ENCODE measurements at places on chromosomes 1 and 21. TPM values are rescaled to one million over a fixed set of nuclear protein-coding genes. Genes with fewer than 3 reads are reported as not detected.

GRCh38 chr1:6521536-6521935 is 30.1 kb upstream of the PLEKHG5 start:
- DNase-seq = no peak

GRCh38 chr1:239952348-239953308 is 139.1 kb upstream of the FMN2 start:
- DNase-seq = no peak

- DNase-seq = no peak
Observed at GRCh38 chr1:46199233-46199749, 1.1 kb upstream of the POMGNT1 start.

PCP4L1 gene
- not detected for total RNA-seq

DNA sequence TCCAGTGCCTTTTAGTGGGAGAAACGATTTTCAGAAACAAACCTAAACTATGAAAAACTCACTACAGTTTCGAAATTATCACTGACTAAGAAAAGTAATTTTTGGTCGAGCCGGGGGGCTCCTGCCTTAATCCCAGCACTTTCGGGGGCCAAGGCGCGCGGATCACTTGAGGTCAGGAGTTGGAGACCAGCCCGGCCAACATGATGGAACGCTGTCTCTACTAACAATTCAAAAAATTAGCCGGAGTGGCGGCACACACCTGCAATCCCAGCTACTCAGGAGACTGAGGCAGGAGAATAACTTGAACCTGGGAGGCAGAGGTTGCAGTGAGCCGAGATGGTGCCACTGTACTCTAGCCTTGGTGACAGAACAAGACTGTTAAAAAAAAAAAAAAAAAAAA is 3.0 kb downstream of the CFHR3 start:
- no peak for DNase-seq

TRIM45 gene
- total RNA-seq = 3.3 TPM

DNA sequence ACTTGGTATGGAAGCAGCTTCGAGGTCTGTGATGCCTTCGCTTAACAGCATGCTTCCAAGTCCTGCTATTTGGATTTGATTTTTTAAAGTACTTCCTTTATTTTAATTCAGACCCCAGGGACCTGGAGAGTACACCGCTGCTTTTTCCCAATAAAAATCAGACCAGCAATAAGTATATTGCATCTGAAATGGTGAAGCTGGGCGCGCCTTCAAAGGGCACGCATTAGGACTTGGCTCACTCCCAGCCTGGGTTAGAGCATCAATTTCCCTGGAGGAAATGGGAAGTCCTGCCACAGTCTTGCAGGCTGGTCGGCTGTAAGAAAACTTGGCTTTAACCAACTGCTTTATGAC is 325.1 kb downstream of the RRAGC start:
- no peak for DNase-seq

DNA sequence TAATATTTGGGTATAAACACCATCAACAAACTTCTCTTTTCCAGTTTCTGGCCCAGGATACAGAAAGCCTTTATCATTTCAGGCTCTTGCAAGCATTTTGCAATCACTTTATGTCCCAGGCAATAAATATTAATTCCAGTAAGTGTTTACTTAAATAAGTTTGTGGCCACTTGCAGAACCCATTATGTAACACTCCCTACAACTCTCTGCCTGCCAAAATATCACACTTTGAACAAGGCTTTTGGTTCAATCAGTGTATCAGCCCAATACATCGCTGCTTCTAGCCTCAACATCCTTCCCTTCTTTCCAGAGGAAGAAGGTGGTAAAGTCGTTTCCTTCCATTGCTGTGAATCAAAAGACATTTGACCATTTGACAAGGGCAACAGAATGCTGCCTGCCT is 203.0 kb upstream of the USP25 start:
- no peak for DNase-seq

DNA sequence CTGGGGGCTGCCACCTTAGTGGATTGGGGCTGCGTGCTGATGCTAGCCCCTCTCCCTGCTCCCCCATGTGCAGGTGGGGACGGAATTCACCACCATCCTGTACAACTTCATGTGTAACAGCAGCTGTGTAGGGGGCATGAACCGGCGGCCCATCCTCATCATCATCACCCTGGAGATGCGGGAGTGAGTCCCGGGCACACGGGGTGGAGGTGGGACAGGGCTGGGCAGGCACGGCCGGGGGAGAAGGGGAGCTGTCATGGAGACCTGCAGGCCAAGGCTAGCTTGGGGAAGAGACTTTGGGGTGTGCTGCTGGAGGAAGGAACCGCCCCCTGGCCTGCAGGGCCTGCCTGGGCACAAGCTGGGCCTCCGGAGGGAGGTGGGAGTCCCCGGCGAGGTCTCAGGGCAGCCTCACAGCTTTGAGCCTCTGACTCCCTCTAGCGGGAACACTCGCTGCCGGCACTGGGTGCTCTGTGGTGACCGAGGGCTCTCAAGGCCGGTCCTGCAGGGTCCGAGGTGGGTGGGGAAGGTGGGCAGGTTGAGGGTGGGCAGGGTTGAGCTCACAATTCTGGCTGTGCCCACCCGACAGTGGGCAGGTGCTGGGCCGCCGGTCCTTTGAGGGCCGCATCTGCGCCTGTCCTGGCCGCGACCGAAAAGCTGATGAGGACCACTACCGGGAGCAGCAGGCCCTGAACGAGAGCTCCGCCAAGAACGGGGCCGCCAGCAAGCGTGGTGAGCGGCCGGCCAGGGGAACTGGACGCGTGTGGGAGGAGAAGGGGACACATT is 25.0 kb upstream of the CCDC27 start:
- no peak for DNase-seq

GRCh38 chr1:209406595-209406994 is 176.9 kb upstream of the CAMK1G start:
- DNase-seq = no peak

DNA sequence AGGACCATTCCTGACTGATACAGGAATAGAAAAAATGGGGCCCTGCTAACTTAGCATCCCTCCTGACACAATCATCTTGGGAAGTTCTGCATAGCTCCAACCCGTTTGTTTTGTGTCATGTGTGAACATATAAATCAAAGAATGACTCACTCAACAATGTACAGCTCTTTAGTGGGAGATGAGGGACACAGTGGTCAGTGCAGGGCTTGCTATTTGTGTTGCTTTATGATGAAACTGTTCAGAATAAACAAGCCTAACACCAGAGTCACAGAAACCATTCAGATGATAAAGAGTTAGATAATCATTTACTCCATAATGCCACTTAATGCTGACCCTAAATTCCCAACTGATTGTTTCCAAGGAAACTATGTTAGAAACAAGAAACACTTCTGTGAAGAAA is 154.2 kb upstream of the ZNHIT6 start:
- no peak for DNase-seq

- DNase-seq = peak; percentile 72
Observed at GRCh38 chr21:28212061-28212460, 780.6 kb downstream of the LTN1 start.

GRCh38 chr1:177439301-177439700 is 268.5 kb downstream of the BRINP2 start:
- no peak for DNase-seq

MFN2 gene
- 41.9 TPM for total RNA-seq

GRCh38 chr1:83887483-83887882 is 111.4 kb downstream of the TTLL7 start:
- DNase-seq = no peak

SORT1 gene
- total RNA-seq = 3.0 TPM

PEA15 gene
- total RNA-seq = 72.1 TPM

- no peak for DNase-seq
Observed at GRCh38 chr1:206856674-206857464, 8.6 kb upstream of the IL20 start.

DNA sequence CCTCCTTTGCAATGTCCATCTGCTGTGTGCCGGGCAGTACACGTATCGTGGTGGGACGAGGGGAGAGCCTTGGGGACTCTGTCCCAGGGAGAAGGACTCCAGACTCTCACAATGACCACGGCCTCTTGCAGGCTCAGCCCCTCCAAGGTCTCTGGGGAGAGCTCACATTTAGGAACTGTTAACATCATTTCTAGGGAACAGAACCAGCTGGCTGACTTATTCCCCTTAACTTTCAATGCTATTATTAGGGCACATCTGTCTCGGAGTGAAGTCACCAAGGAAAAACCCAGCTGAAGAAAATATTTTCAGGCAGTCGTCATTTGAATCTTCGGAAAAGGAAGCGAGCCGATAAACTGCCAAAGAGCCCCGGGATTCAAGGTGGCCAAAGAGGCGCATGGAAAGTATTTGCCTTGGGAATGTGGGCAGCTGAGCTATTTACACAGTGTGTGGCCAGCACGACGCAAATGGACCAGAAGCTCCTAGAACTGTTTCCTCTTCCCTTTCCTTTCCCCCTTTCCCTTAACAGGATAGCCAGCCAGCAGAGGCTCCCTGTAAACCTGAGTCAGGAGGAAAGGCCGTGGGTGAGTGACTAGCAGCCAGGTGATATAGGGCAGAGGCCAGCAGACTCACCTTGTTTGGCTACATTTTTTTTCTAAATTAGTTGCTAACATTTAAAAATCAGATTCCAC is 74.5 kb downstream of the ITPKB start:
- peak; percentile 95 for DNase-seq

DNA sequence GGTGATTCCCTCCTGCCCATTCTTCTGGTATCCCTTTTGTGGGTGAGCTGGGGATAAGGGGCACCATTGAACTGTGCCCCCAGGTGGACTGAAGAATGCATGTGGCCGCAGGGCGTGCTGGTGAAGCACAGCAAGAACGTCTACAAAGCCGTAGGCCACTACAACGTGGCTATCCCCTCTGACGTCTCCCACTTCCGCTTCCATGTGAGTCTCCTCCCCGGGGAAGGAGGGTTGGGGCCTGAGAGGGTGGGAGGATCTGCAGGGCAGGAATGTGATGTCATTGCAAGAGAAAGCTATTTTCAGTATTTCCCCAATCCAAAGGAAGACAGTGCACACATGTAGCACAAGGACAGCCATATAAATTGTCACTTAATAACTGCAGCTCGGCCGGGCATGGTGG is 7.5 kb upstream of the KPNA6 start:
- no peak for DNase-seq

GRCh38 chr1:161195171-161195570 is 3.7 kb downstream of the ADAMTS4 start:
- no peak for DNase-seq

BRINP3 gene
- 2.3 TPM for total RNA-seq

DNA sequence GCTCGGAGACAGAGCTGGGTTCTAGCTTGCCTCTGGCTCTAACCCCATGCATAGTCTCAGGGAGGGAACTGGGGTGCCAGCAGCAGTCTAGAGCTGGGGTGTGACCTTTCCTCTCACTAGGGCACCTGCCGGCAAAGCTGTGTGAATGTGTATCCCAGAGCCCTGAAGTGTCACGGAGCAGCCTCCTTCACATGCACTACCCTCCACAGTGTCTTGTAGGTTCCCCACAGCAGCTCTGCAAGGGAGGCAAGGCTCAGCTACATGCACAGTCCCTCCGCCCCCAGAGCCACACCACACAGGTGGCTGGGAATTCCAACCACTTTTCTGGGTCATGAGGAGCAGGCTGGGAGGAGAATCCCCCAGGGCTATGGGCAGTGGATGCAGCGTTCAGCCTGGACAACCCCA is 7.7 kb upstream of the HPCA start:
- no peak for DNase-seq

PTPRF gene
- total RNA-seq = 23.6 TPM

- no peak for DNase-seq
Observed at GRCh38 chr1:45535988-45536766, 14.4 kb upstream of the AKR1A1 start.

DNA sequence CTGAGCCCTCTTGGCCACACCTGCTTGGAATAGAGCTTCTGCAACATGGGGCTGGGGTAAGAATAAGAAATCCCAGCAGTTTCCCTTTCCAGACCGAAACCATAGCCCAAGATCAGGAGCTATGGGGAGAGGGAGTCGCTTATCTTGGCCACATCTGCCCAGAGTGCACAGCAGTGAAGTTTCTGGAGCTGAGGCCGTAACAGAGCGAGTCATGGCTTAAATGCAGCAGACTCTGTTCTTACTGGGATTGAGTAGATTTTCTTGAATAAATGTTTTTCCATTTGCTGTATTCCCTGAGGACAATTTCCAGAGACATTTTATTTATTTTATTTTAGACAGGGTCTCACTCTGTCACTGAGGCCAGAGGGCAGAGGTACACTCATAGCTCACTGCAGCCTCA is 33.5 kb downstream of the CFAP57 start:
- peak; percentile 72 for DNase-seq

AVPR1B gene
- not detected for total RNA-seq

TCEANC2 gene
- 5.4 TPM for total RNA-seq

CATSPERE gene
- 0.49 TPM for total RNA-seq

DNA sequence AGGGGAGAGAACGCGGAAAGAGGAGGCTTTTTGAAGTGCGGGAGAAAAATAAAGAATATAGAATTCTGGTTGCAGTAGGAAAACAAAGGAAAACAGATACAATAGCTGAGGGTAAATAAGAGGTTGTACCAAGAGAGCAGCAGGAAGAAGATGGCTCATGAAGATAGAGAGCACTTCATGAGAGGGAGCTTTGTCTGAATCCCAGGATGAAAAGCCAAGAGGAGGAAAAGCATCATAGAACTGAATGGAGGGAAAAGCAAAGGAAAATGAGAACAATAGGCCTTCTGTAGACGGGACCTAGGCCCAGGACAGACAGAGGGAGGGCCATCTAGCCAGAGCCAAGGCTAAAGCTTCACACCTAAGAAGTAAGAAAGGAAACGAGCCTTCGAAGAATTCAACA is 49.5 kb downstream of the ATP6V1G3 start:
- DNase-seq = no peak

DNA sequence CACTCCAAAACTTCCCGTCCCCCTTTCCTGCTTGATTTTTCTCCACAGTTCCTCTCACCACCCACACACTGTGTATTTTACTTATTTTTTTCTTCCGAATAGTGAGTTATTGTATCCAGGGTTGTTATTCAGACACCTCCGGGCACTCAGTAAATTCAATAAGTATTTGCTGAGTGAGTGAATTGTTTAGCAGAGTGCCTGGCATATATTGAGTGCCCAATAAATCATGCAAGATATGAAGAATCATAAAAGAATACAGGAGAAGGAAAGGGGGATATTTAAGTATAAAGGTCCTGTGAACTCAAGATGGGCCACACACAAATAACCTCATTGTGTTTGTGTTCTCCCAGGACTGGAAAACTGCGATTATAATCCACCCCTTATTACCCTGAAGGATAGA is 139.9 kb downstream of the GALNT2 start:
- DNase-seq = no peak

GRCh38 chr1:173995475-173995874 is 26.7 kb downstream of the RC3H1 start:
- DNase-seq = no peak

FOXE3 gene
- not detected for total RNA-seq

CDC42SE1 gene
- total RNA-seq = 42.3 TPM

GRCh38 chr1:203954788-203955552 is 93.6 kb downstream of the SNRPE start:
- DNase-seq = no peak
